ENCODE measurements at places on chromosomes 12 and 14. TPM values are rescaled to one million over a fixed set of nuclear protein-coding genes. Genes with fewer than 3 reads are reported as not detected.

Gene TAS2R31
- total RNA-seq, result 7.8 TPM

Gene SP7
- total RNA-seq, result 0.30 TPM

Gene KLRF1
- 0.22 TPM for total RNA-seq

Gene TMPRSS12
- not detected for total RNA-seq

Gene GLI1
- total RNA-seq, result 5.4 TPM

Gene B4GALNT3
- 3.2 TPM for total RNA-seq

Gene PGF
- 23.0 TPM for total RNA-seq

Gene PLCZ1
- 0.33 TPM for total RNA-seq

Gene SALL2
- total RNA-seq, result 47.0 TPM

Gene PPP2R5E
- total RNA-seq, result 22.0 TPM

Gene WNT1
- not detected for total RNA-seq

Gene RNF212B
- not detected for total RNA-seq

Gene STAC3
- 1.7 TPM for total RNA-seq

Gene LRP10
- total RNA-seq, result 20.3 TPM

Gene NCOR2
- total RNA-seq, result 46.1 TPM

Gene SOX5
- 48.8 TPM for total RNA-seq

Gene BCL2L2
- 27.7 TPM for total RNA-seq

Data from spinal cord (tissue), 10 donors.